Transverse colon (tissue), 4 donors: ENCODE measurements at places on chromosomes 7 and 10.

DNA sequence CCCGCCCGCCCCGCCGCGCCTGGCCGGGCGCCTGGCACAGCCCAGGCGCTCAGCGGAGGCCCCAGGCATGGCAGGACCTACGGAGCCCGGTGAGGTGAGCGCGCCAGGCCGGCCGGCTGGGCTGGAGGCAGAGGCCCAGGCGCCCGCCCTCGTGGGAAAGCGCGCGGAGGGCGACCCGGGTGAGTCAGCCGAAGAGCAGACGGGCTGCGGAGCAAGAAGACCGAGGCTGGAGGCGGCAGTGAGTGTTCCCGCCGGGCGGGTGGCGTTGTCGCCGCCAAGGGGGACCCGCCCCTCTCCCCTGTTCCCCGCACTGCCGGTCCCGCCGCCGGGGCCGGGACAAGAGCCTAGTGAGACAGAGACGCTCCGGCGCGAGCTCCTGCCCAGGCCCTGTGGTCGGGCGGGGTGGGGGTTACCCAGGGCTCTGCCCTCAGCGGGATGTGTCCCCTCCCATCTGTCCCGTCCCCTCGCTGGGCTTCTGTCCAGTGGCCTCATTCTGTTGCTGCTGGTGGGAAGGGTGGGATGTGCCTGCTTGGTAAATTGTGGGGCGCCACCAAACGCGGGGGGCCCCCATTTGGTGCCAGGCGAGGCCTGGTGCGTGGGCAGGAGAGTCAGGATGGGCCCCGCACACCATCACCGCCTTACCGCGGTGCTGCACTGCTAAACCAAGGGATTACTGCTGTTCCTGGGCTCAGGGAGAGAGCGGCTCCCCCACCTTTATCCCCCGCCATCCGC, 17.0 kb upstream of the NODAL start:
- DNase-seq: peak; percentile 67

DNA sequence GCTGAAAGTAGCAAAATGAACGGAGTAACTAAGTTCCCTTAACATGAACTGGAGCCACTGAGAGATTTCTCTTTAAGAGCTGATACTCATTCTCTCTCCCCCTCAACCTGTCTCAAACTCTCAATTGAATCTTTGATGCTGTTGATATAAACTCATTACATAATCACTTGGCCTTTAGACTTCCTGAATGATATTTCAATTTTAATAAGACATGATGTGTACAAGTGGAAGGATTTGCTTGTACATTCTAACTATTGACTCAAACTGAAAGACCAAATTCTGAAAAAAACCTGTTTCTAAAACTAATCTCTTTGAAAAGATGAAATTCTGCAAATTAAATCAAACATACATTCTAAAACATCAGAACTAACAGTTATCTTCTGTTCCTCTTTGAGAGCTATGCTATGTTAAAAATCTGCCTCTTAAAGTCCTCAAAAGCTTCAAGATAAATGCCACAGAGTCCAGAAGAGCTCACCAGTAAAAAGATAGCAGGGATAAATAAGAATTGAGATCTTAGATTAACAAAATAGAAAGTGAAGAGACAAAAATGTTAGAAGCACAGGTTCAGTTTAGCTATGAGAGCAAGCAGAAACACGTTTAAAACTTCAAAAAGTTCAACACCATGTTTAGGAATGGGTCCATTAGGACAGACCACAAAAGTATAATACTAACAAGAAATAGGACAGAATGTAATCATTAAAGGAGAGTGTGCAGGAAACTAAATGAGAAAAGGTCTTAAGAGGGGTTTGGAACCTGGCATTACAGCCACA, 46.1 kb downstream of the TNPO3 start:
- no peak for DNase-seq

DNA sequence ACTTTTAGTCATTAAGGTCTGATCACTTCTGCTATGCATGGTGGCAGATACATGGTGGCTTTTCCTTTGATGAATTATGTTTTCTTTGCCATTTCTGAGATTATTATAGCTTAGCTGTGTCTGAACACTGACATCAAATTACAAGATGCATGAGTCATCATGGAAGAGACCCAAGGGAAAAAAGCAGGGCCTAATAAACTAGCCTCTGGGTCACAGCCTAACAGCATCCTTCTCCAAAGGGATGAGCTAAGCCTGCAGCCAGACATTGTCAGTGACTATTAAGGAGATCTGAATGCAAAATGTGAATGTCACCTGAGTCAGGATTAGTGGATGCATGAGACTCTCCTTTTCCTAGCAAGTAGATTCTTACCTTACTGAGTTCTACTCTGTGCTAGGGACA, 19.1 kb upstream of the OGDHL start:
- DNase-seq: no peak

GRCh38 chr10:30788307-30788706, 158.8 kb upstream of the LYZL2 start:
- no peak for DNase-seq

DNA sequence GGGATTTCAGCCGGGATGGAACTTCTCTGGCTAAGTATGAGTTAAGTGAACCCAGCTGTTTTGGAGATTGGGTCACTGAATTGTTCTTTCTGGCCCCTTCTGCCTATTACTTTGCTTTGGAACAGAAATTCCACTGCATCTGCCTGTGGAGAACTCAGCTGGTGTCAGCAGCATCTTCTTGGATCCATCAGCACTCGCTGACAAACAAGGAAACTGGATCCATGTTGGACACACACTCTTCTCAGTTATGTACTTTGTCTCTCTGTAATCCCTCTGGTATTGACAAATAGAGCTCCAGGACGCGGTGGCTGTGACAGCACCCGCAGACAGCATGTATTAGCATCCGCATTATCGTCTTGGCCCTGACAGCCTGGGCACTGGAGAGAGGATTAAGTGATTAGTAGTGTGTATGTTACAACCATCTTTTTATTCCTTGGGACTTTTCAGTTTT, 73.0 kb upstream of the BMPER start:
- DNase-seq: no peak

DNA sequence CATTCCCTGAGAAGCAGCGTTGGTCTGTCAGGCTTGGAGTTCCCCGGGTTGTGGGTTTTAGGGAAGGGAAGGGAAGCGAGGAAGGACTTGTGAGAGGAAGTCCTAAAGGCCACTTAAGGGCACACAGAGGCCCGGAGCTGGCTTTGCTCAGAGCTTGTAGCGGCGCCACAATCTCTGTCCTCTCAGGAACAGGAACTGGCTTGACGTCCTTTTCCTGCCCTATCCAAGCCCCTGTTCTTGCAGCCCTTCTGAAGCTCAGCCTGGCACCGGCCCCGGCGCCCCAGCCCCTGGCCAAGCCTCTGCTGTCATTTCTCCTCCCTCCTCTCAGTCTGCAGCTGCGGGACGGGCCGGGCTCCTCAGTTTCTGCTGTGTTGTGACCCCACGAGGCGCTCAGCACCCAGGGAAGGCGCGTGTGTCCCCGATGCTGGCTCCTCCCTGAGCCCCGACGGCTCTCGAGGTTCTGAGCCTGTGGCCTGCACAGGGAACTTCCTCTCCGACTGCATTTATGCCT, at the start of gene GIMAP8:
GIMAP8 (plus strand) TSS at position 140 of the 511 bp plus-strand sequence. CDS start 16,069 bp downstream, outside the sequence.
- DNase-seq: peak; percentile 48

- no peak for DNase-seq
These were observed 18.1 kb downstream of the HACD1 start for GRCh38 chr10:17599089-17599488.

DNA sequence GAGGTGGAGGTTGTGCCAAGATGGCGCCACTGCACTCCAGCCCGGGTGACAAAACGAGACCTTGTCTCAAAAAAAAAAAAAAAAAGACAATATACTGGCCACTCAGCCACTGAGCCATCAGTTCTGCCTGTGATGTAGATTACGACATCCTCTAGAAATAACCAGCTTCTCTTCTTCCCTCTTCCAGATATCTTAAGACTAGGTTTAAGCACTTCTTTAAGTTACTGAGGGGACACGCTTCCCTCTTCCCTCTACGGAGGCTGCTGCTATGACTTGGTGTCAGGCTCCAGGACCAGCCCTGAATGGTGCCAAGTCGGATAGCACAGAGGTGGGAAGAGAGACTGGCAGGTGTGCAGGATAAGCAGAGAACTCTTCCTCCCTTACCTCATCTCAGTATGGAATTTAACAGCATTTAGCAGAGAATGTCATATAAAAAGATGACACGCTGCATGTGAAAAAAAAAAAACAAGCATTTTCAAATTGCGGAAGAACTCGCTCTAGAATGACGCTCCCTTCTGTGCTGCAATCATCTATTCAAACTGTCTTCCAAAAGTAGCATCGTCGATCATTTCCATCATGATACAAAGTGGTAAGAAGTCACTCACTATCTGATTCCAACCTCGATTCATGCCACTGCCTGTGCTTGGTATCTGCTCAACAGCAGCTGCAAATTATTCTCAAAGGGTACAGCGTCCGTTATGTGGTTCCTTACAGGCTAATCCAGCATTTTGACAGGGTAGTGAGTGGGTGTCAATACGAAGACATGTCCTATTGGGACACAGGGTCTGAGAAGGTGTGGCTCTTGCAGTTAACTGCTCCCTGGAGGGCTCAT, 13.8 kb downstream of the DAGLB start:
- no peak for DNase-seq

- DNase-seq: no peak
These were observed 564.5 kb downstream of the PTPRN2 start for GRCh38 chr7:158023157-158023556.

DNA sequence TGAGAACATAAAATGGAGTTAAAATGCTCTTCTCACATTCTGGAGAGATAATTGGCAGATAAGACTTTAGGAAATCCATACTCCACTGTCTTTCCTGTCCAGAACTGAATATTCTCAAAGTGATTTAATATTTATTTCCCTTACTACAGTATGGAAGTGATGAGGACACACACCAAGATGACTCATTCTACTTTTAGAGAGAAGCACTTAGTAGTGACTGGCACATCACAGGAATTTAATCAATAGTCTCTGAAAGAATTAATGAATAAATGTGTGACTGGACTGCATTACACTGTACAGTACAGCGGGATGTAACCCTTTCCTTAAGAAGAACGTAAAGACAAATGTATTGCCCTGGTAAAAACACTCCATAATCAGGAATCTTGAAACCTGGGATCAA, 116.7 kb downstream of the SEMA3E start:
- DNase-seq: no peak

- DNase-seq: no peak
These were observed 91.0 kb upstream of the NPTX2 start for GRCh38 chr7:98526059-98526458.

GRCh38 chr7:13794581-13794980, 194.9 kb downstream of the ETV1 start:
- no peak for DNase-seq

- peak; percentile 8 for DNase-seq
These were observed 8.9 kb downstream of the MYO1G start for GRCh38 chr7:44969701-44970522.

DNA sequence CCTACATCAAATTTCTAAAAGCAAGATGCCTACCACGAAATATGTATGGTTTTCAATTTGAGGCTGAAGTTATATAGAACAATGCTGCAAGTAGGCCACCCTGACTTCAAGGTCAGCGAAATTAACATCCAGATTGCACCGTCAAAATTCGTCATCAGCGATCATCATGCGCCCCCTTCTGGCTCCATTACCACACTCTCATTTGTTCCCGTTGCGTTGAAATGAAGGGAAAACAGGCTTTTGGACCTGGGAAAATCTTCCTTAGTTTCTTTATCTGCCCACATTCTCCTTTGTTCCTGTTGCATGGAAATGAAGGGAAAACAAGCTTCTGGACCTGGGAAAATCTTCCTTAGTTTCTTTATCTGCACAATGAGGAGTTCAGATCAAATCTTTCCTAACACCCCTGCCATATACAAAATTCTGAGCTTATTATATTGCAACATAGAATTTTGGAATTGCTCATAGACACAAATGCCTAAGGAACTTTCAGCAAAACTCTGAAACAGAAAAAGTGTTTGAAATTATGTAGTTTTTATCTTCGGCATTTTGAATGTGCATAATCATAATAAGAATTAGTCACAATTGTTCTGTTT, 98.2 kb upstream of the PRKCQ start:
- DNase-seq: peak; percentile 55

- DNase-seq: no peak
These were observed 180.6 kb upstream of the NPVF start for GRCh38 chr7:25408876-25409275.

GRCh38 chr10:52633266-52633665, 139.3 kb downstream of the MBL2 start:
- no peak for DNase-seq

- DNase-seq: no peak
These were observed 375.8 kb downstream of the REEP3 start for GRCh38 chr10:63896992-63897391.

GRCh38 chr10:132609211-132609610, 71.6 kb downstream of the INPP5A start:
- no peak for DNase-seq

GRCh38 chr10:110502851-110503301, 5.2 kb downstream of the DUSP5 start:
- peak; percentile 49 for DNase-seq
